ENCODE measurements at places on chromosomes 16 and 17.

DNA sequence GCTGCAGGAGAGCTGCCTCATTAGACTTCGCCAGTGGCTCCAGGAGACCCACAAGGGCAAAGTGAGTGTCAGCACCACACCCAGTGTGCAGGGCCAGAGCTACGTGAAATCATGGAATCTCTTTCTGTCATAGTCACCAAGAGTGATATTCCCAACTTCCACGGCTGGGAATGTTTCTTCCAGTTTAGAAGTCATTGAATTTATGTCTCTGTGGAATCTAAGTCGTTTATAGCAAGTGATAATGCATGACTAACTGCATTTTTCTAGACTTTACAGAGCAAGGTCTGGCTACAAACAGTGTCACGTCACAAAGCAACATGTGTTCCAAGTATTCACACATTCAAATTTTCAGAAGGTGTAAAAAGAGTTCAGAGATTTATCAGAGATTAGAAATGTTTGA, 55.5 kb downstream of the SEC14L1 start:
- DNase-seq, result no peak

GRCh38 chr16:87380403-87380802, 3.2 kb downstream of the FBXO31 start:
- no peak for DNase-seq

GRCh38 chr17:42456223-42457106, 2.2 kb upstream of the ATP6V0A1 start:
- DNase-seq, result peak; percentile 98

DNA sequence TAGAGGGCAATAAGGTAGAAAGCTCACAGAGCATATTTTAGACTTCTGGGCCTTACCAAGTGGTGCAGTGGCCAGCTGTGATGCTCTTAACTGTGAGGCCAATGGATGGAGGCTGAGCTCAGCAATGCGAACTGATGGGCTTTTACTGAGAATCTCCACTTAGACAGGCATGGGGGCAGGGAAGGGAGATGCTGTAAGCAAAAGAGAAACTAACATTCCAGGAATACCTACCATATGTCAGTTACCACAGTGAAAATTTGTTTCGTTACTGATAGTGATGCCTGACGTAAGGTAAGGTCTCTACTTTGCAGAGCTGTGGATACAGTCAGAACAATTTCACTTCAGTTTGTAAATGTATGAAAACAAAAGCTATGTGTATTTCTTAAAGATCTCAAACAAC, 250.6 kb upstream of the ZFHX3 start:
- no peak for DNase-seq

- no peak for DNase-seq
Measured at GRCh38 chr16:66375451-66375850, 9.0 kb downstream of the CDH5 start.

GRCh38 chr17:71741836-71742235, 379.0 kb upstream of the SOX9 start:
- DNase-seq, result no peak

DNA sequence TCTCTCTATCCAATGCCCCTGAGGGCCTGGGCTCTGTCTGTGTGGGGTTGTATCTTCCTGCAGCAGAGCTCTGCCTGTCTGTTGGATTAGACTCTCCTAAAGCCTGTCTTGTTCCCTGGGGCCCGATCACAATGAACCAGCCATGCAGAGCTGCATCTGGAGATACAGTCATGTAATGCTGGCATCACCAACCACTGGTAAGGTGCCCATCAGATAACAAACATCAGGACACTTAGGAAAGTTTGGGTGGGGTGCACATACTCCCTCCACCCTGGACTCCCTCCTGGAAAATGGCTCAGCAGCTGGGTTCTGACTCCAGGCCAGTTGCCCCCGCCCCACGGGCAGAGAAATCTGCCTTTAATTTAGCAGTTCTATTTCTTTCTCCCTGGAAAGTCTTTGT, 61.3 kb upstream of the BRD7 start:
- DNase-seq, result no peak

DNA sequence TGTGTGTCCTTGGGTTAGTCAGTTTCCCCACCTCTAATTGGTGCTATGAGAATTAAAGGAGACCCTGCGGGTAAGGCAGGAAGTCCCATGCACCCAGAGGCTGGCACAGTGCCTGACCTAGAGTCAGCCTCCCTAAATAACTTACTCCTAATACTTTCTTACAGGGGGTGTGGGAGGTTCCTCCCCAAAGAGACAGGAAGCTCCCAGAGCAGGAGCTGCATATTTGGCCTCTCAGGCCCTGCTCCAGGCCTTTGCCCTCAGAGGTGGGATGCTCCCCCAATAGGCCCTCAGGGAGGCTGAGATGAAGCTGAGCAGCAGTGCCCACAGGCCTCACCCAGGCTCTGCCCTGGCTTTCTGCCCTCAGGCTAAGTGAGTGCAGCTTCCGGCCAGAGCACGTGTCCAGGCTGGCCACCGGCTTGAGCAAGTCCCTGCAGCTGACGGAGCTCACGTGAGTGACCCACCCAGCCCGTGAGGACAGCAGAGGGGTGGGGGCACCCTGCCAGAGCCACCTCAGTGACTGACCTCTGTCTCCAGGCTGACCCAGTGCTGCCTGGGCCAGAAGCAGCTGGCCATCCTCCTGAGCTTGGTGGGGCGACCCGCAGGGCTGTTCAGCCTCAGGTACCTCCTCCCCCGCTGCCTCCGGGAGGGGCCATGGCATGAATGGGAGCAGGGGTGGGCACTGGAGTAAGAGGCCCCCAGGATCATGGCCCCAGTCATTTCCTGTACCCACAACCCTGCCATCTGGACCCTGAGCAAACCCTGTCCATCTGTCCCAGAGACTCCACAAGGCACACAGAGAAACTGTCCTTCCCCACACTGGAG, 31.1 kb upstream of the CPNE2 start:
- peak; percentile 81 for DNase-seq

DNA sequence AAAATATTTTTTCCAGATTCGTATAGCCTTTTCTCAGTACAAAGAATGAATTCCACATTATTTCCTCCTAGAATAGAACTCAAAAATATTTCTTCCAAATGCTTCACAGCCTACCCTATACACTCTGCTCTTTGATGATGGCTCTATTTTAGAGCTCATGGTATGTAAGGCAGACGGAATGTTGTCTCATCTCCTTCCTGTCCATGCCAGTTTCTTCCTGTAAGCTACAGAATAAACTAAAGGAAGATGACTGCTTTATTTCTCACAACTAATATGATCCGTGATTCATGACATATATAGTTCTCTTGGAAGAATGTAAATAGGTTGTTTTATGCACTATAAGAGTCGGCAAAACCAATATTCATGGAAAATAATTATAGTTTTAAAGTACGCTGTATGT, 723.1 kb downstream of the CDH11 start:
- DNase-seq, result no peak
